SK-N-SH treated with all-trans-retinoic acid at 6 μM for 48 hours (cell line): ENCODE measurements at places on chromosomes 2 and 18.

DNA sequence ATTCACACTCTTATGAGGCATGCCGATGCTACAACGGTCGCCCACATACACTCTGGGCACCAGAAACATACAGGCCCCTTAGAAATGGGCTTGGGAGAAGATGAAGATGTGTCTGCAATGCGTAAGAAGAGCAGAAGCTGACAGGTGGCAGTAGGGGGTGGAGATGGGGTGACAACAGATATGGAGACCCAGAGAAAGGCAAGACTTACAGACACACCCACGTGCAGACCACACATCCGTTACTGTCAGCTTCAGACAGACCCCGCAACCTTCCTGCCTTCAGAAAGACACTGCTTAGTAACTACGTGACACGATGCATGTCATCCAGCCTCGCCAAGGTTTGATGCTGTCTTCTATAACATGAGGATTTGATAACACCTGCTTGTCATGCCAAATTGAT lies 89.5 kb downstream of the ZFP36L2 start:
- no peak for ATAC-seq

GRCh38 chr2:197626965-197627625 lies 48.3 kb downstream of the RFTN2 start:
- no peak for ATAC-seq

GRCh38 chr2:176709149-176709951 lies 440.1 kb downstream of the MTX2 start:
- ATAC-seq: no peak

DNA sequence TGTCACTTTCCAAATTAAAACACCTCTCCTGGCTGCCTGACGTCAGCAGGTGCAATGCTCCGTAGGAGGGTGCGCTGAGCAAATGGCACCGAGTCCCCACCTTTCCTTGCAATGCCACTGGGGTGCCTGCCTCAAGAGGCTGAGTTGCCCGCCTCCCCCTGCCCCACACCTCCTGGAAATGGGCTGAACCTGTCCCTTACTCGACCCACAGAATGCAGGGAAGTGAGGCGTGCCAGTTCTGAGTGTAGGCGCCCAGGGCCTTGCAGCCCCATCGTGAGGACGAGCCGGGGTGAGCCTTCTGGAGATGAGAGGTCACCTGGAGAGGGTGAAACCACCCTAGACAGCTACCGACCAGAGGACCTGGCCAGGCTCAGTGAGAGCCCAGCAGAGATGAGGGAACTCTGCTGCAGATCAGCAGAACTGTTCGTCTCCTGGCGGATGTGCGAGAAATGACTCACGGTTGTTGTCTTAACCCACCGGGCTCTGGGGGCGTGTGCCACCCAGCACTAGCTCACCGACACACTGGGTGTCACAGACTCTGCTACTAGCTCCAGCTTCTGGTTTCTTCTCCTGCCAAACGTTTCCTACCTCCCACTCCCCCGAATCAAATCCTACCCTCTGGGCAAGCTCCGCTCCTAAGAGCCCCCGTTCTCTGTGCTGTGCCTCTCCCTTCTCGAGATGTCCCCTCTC lies 168.7 kb upstream of the HDAC4 start:
- ATAC-seq: no peak

GRCh38 chr2:15391751-15392150 lies 169.4 kb downstream of the NBAS start:
- no peak for ATAC-seq

DNA sequence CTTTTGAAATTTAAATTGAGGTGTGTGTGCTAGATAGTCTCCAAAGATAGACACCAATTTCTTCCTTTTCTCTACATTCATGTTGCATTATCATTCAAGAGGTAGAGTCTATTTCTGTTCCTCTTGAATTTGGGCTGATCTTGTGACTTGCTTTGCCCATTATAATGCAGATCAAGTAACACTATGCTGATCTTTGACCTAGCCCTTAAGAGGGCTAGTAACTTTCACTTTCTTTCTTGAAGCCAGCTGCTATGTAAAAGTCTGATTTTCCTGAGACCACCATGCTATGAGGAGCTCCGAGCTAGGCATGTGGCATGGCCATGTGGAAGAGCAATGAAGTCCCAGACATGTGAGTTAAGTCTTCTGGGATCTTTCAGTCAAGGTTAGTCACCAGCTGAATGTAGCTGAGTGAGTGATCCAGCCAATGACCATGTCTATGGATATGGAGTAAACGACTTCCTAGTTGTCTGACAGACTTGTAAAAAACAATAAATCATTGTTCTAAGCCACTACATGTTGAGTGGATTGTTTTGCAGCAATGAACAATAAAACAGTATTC lies 189.4 kb upstream of the CWC22 start:
- no peak for ATAC-seq

- ATAC-seq: no peak
These were observed 539.4 kb upstream of the CDH2 start for GRCh38 chr18:28716338-28716737.

DNA sequence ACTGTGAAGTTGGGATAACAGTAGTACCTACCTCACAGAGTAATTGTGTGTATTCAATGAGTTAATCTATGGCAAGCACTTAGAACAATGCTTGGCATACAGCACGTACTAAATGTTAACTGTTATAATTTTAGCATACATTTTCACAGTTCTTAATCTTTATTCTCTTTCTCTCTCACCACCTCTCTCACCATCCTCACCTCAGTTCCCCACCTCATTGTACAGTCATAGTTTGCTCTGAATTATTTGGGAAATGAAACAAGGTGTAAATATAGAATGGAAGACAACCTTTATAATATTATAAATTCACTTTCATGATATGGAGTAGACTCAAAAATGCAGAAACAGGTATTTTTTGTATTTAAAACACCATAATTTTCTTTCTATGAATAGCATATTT lies 40.0 kb upstream of the DNAH7 start:
- no peak for ATAC-seq

DNA sequence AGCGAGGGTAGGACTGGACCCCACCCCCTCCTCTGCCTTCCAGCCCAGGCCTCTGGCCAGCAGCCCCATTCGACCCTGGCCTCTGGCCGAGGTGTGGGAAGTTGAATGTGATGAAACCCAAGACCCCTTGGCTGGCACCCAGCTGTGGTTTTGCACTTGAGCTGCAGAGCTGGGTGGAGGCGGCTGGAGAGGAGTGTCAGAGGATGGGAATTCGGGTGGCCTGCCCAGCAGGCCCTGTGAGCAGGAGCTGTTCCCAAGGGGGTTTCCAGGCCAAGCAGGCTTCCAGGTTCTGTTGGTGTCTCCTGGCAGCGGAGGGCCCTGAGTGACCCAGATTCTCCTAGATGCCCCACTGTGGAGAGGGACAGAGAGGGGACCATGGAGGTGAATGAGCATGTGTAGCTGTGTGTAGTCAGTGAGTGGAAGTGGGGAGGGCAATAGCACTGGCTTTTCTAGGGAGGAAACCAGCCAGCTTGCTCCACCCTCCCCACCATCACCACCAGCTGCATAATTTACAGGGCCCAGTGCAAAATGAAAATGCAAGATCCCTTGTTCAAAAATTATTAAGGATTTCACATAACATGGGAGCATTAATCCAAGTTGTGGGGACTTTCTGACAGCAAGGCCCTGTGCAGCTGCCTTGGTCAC lies 172.2 kb upstream of the HAAO start:
- peak; percentile 71 for ATAC-seq

GRCh38 chr18:60812921-60813320 lies 440.3 kb upstream of the MC4R start:
- ATAC-seq: no peak

DNA sequence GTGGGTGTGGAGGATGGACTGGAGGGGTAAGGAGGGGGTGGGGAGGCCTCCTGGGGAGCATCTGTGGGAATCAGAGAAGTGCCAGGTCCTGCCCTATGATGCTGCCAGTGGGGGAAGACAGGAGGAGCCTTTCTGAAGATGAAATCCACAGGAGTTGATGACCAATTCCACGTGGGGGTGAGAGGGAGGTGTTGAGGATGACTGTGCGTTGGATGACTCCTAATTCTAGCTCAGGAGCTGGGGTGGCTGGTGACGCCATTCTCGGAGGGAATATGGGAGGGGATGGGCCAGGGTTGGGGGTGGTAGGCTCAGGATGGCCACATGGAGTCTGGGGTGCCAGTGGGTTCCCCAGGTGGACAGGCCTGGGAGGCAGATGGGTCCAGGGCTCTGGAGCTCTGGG lies 32.3 kb downstream of the EMX1 start:
- no peak for ATAC-seq

DNA sequence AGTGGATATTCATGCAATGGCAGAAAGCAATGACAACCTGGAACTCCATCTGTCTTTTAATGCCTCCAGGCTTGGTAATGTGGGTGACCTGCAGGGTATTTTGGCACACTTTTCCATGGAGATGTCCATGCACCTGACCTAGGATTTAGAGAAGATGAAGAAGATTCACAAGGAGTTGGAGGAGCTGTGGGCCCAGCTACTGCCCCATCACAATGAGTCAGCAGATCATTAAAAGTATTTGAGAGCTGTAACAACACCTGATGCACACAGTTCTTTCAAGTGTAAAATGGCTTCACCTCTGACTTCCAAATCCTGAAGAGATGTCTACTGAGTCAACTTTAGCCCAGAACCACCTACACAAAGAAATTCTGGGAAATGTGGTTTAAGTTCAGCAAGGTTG lies 22.1 kb upstream of the OSR1 start:
- no peak for ATAC-seq

GRCh38 chr2:178230396-178230795 lies 36.1 kb downstream of the OSBPL6 start:
- no peak for ATAC-seq

- no peak for ATAC-seq
These were observed 20.1 kb upstream of the CD207 start for GRCh38 chr2:70855667-70856066.

- no peak for ATAC-seq
These were observed 253.5 kb upstream of the ATP5MC3 start for GRCh38 chr2:175435012-175435411.

- no peak for ATAC-seq
These were observed 88.4 kb upstream of the MGAT4A start for GRCh38 chr2:98819231-98819766.

- ATAC-seq: no peak
These were observed 126.4 kb downstream of the TMEM17 start for GRCh38 chr2:62379566-62379965.

DNA sequence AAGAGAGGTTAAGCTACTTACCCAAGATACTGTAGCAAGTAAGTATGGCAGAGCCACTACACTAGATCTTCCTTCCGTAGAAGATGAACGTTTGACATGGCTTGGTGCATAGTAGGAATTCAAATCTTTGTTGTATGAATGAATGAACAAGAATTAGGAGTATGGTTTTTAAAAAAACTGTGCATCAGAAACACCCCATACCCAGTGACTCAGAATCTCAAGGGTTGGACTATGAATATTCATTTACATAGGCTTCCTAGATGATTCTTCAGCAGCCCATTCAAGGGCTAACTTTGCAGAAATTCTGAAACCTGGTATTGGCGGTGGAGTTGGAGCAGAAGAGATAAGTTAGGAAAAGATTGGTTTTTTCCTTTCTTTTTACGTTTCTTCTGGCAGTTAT lies 5.4 kb downstream of the ACTR3 start:
- ATAC-seq: no peak

DNA sequence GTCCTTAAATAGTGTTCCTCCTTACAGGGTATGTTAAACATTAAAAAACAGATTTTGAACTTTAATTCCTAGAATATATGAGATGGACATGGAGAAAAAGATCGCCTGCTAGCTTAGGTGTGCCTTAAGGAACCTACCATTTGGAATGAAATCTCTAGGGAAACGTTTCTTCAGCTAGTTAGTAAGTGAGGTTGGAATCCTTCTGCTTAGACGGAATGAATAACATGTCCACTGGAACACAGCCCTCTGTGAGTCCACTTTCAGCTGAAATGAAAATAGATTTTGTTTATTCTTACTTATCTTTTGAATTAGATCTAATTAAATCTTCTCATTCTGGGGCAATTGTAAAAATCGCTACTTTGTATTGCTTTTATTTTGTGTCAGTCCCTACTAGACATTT lies 28.4 kb downstream of the NAB1 start:
- peak; percentile 58 for ATAC-seq
